ENCODE measurements at places on chromosomes 1 and 21. TPM values are rescaled to one million over a fixed set of nuclear protein-coding genes. Genes with fewer than 3 reads are reported as not detected.

RIMS3 gene
- 9.5 TPM for total RNA-seq

KCNQ4 gene
- 1.8 TPM for total RNA-seq

FAM167B gene
- total RNA-seq = 5.5 TPM

CFAP45 gene
- 0.30 TPM for total RNA-seq

SAMSN1 gene
- total RNA-seq = 5.1 TPM

DNAJC6 gene
- total RNA-seq = 1.3 TPM

PTGFRN gene
- 94.9 TPM for total RNA-seq

LCE1A gene
- not detected for total RNA-seq
